Effector CD8-positive, alpha-beta T cell (primary cell): ENCODE measurements at places on chromosomes 5 and 9.

GRCh38 chr9:89820337-89820736 lies 215.5 kb downstream of the GADD45G start:
- no peak for DNase-seq

DNA sequence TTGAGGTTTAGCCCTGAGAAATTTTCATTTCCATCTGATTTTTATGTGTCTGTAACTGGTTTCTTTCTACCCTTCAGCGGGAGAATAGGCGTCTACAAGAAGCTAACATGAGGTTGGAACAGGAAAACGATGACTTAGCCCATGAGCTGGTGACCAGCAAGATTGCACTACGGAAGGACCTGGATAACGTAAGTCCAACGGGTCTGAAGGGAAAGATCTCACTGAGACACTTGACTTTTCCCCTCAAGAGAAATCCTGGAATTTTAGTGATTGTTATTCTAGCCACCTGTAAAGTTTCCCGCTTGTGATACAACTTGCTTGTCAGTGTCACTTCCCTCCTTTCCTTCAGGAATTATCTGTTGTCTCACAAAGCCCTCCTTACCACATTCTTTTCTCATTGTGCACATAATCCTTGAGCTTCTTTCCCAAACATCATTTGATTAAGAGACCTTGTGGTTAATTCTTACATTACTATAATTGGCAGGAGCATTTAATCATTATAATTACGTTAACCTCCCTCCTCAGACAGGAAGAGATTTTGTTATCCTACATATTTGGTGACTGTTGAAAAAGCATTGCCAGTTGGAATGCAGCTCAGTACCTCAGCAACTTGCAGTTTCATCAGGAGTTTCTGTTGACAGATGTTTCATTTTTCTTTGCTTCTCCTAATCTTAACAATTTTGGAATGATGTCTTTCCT lies 56.9 kb downstream of the GPR21 start:
- no peak for DNase-seq

GRCh38 chr5:179112469-179113142 lies 52.4 kb downstream of the ZNF354C start:
- no peak for DNase-seq

- DNase-seq, result no peak
Observed at GRCh38 chr5:114210662-114211061, 151.2 kb upstream of the KCNN2 start.

DNA sequence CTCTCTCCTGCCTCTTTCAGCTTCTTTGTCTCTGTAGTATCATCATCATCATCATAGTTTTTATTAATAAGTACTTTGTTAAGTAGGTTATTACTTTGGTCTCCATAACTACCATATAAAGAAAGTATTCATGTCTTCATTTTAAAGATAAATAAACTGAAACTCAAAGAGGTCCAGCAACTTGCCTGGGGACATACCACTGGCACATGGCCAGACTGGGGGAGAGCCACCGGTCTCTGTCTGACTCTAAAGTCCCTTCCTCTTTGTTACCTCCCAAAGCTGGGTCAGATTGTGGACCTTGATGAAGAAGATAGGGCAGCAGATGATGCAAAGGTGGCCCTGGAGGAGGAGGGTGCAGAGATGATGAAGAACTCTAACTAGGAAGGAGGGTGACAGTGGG lies 8.5 kb downstream of the CDX1 start:
- no peak for DNase-seq

DNA sequence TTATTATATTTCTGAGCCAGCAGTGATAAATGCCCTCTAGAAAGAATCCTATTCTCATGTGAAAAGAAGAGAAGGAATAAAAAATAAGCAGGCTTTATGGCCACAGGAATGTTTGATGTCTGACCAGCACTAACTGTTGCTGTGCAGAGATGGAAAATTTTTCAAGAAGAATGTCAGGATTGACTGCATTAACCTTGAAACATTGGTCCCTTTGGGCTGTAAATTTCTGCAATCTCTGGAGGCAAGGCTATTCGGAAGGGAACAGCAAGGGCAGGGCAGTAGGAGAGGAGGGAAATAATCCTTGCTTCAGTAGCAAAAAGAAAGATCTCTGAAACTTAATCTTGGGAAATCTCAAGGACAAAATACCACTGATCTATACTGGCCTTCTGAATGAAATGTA lies 415.2 kb downstream of the DNAH5 start:
- DNase-seq, result no peak

DNA sequence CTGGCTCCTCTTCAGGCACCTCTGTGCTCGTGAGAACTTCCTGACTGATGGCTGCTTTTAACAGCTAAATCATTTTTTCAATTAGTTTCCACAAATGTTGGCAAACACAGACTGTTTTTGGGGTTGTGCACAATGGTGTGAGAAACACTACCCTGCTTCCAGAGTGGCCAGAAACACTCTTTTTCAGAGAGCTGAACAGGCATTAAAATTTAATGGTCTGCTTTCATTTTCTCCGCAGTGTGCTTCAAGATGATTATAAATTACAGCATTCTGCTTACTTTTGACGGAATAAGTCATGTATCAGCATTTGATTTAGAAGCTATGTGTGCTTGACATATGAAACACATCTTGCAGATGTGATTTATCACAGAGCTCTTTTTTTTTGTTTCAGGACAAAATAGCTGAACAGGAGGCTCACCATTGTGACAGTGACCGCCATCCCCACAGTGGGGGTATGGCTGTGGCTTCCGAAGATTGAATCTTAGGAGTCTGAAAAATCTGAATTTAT lies 454.5 kb upstream of the ZNF608 start:
- no peak for DNase-seq

GRCh38 chr5:180689071-180689694 lies 39.8 kb upstream of the FLT4 start:
- peak; percentile 34 for DNase-seq

DNA sequence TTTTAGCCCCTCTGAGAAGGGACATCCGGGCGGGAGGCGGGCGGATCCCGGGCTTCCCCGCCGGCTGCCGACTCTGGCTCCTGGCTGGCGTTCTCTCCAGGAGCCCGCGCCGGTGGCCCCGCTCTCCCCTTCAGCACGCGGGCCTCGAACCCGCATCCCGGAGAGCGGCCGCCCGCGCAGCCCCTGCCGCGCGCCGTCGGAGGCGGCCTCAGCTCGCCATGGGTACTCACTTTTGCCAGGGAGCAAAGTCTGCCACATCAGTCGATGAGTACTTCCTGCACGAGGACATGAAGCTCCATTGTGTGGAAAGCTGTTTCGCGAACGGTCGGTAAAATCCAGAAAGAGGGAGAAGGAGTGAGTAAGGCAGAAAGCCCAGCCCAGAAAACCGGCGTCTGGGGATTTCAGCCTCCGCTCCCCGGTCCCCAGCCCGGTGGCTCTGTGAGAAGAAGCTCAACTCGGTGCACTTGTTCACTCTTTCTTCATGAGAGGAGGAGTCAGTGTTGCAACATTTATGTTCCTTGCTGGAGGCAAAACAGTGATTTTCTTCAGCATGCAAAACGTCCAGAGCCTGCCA lies at the start of gene PRLR:
Gene PRLR, minus strand, starts transcription at position 450 of the 574 bp plus-strand sequence. CDS start 140,867 bp downstream, outside the sequence.
- DNase-seq, result no peak

GRCh38 chr5:133232011-133232410 lies 180.2 kb downstream of the HSPA4 start:
- no peak for DNase-seq

- DNase-seq, result no peak
Observed at GRCh38 chr5:149409268-149409948, 30.3 kb upstream of the IL17B start.

- no peak for DNase-seq
Observed at GRCh38 chr9:27749838-27750237, 176.6 kb upstream of the C9orf72 start.

DNA sequence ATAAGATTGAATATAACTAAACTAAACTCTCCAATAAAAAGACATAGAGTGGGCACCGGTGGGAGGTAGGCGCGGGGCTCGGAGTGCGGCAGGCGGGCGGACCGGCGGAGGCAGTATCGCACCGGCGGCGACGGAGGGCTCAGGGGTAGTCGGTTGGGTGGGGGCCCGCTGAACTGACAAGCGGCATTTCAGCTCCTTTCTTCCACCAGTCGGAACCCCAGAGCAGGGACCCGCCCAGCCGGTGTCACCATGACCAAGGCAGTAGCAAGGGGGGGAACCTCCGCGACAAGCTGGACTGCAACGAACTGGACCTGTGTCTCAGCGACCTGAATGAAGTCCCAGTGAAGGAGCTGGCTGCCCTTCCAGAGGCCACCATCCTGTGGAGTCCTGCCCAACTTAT lies 156.7 kb downstream of the HINT1 start:
- DNase-seq, result no peak

- no peak for DNase-seq
Observed at GRCh38 chr5:118604106-118604505, 384.2 kb downstream of the DTWD2 start.

DNA sequence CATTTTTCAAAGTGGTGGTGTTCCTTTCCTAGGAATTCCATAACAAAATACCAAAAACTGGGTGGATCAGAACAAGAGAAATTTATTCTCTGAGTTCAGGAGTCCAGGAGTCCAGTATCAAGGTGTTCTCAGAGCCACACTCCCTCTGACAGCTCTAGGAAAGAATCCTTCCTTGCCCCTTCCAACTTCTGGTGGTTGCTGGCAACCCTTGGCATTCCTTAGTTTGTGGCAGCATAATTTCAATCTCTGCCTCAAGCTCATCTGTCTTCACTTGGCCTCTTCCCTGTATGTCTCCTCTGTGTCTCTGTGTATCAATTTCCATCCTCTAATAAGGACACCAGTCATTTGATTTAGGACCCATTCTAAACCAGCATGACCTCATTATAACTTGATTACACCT lies 243.7 kb downstream of the MPDZ start:
- DNase-seq, result no peak

GRCh38 chr9:86902586-86902985 lies 44.7 kb downstream of the GAS1 start:
- no peak for DNase-seq
